ENCODE measurements at places on chromosomes 7 and 10.
A peak's percentile ranks its signal among the peaks of the same experiment; 100 is the strongest.

GRCh38 chr10:45558425-45558824, 114.1 kb downstream of the ZFAND4 start:
- no peak for DNase-seq

- DNase-seq: no peak
Observed at GRCh38 chr10:111077785-111078504, 1.1 kb downstream of the ADRA2A start.

- DNase-seq: no peak
Observed at GRCh38 chr7:6078548-6078947, 47.4 kb downstream of the ANKRD61 start.

DNA sequence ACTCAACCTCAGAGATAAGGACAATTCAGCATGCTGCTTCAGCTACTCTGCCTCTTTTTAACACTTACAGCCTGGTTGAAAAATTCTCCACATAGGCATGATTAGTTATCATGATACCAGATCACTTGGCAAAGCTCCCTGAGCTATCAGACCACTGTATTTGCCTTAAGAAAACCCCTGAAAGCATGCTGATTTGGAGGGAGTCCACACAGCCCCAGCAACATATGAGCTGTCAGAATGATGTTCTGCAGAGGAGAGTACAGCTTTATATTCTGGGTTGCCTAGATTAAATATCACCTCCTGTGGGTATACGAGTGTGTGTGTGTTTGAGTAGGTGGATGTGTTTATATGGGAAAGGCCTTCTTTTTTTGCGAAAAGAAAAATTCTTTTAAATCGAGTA, 170.2 kb upstream of the CHRM2 start:
- DNase-seq: no peak

GRCh38 chr7:101486433-101487104, 123.9 kb downstream of the COL26A1 start:
- DNase-seq: no peak

DNA sequence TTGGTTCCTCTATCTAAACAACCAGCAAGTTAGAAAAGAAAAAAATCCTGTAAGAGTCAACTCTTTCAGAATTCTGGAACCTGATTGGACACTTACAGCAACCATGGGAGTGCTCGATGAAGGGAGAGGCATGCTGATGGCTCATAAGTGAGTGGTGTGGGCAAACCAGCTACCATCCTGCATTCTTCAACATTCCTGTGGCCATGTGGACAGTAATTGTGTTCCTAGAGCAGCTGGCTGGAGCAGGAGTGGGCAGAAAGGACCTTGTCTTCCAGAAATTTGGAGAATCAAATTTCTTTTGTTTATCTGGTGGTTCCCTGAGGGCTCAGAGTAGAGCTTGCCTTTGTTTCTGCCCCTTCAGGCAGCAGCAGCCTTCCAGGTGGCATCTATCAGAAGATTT, 22.5 kb upstream of the MYL7 start:
- DNase-seq: no peak

DNA sequence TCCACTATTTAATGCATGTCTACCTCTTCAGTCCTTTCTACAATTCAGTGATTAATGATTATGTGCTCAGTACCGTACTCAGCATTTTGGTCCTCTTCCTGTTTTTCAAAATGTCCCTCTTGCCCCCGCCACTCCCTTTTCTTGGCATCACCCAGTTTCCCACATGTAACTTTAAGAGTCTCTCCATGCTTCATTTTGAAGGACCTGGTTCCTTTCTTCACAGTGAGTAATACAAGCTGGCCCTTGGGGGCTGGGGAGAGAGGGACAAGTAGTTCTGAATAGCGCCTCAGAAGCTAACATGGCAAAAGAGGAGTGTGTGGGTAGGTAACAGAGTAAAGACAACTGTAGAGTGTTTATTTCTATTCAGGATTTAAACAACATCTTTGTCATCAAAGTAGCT, 34.6 kb upstream of the SLIT1 start:
- DNase-seq: no peak

DNA sequence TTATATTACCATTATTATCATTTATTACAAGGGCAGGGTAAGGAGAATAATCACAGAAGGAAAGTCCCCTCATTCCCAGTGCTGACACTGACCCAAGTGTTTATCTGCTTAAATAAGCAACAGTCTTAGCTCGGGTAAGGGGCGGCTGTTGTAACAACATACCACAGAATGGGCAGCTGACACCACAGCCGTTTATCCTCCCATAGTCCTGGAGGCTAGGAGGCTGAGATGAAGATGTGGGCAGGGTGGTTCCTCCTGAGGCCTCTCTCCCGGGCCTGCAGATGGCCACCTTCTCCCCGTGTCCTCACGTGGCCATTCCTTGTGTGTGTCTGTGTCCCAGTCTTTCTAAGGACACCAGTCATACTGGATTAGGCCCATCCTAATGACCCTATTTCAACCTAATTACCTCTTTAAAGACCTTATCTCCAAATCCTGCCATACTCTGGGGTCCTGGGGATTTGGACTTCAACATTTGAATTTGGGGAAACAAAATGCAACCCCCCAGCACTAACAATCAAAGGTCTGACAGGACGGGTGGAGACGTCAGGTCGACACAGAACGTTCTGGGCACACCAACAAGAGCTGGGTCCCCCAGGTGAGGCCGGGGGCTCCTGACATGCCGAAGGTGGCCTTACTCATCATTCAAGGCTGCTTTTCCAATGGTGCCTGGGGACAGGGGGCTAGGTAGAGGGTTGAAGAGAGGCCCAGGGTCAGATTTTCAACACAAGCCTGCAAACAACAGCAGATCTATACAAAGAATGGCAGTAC, 93.5 kb downstream of the TNS3 start:
- DNase-seq: no peak

DNA sequence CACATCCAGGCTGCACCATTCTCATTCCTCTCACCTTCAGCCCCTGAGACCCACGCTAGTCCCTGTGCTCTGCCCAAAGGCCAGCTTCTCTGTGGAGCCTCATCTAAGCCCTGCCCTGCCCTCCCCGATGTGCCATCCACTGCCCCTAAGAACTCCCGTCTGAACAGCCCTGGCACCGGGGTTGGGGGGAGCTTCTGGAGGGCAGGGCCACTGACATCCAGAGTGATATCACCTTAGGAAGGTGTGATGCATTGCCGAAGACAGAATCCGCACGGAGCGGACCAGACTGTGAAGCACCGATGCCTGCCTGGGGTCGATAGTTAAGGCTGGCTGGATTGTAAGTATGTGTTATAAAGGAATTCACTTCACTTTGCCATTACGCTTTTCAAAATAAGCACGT, 511.0 kb downstream of the PTPRN2 start:
- DNase-seq: no peak

- DNase-seq: no peak
Observed at GRCh38 chr7:1533547-1534329, 3.2 kb downstream of the MAFK start.

DNA sequence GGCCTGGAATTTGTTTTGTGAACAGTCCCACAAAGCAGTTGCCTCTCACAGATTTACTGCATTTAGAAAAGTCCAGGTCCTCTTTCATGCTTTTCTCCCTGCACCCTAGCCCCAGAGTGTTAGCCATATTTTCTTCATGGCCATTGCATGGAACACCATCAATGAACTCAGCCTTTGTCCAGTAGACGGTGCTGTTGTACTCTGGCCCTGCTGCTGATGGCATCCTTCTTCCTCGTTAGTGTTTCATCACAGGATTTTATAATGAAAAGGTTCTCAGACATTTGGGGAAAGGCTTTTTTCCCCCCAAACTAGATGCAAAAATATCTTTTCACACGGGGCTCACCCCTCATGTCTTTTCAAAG, 93.0 kb upstream of the SLC25A13 start:
- DNase-seq: peak; percentile 6

DNA sequence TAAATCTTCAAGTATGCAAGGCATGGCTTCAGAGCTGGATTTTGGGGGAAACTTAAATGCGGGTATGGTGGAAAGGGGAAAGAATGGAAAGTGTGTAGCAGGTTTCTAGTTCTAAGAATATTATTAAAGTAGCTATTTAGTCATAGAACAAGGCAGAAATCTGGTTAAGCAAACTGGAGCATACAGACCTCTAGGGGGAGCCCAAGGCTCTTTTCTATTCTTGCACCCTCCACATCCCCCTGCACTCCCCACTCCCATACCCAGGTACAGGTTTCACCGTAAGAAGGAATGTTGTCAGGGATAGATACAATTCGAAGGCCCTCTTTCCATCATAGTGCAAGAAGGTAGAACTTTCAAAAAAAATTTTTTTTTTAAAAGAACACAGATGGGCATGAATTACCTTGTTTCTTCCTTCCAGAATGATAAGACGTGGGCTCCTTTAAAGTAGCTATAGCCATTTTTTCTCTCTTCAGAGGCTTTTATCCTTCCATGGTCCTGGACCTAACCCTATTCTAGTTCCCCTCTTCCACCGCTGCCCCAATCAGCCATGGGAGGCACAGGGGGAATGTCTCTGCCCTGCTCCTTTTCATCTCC, 41.5 kb upstream of the SMIM30 start:
- no peak for DNase-seq

- no peak for DNase-seq
Observed at GRCh38 chr7:78499971-78500370, 701.4 kb downstream of the PHTF2 start.

DNA sequence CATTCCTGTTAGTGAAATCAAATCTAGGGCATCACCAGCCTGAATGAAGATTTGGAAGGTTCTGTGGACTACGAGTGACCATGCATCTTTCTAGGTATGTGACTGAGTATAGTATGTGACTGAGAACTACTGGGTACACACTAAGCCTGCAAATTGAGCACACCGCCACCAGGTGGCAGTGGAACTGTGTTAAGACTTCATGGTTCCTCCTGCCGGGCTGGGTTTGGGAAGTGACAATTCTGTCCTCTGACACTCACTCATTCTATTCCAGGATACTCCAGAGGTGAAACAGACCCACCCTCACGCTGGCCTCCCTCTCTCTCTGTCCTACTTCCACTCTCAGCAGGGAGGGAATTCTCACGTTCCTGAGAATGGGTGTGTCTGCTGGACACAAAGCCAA, 84.0 kb upstream of the TMEM248 start:
- DNase-seq: no peak

DNA sequence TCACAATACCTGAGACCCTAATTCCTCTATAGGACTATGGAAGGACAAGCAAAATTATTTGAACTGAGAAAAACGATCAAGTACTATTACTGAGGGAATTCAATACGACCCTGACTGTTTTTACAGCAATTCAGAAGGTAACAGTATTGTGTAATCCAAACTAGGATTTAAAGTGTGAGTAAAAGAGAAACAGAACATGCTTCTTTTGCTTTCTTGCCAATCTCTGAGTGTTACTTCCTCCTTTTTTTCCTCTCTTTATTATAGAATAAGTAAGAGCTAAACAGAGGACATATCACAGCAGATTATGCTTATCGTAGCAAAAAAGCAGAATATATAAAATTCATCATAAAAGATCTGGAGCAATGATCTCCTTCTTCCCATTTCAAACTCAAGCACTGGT, 292.1 kb downstream of the THSD7A start:
- DNase-seq: no peak

DNA sequence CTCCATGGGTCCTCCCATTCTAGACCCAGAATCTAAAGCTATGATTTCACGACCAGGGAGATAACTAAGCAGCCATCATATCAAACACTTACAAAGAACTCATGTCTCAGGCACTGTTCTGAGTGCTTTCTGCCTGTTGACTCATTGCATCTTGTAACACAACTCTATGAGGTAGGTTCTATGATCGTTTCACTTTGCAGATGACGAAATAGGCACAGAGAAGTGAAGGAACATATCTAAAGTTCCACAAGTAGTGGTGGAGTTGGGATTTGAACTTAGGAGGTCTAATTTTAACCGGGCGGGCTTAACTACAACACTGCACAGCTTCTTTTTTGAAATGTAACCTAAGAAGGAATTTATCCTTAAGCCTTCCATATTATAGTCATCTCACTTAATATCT, 2.9 kb downstream of the RBP4 start:
- no peak for DNase-seq
